ENCODE measurements at places on chromosomes 4 and X.

GRCh38 chrX:103637604-103638338 is 9.0 kb downstream of the TCEAL1 start:
- DNase-seq, result no peak

GRCh38 chrX:106999002-106999975 is 723 bp downstream of the MORC4 start:
- peak; percentile 80 for DNase-seq

GRCh38 chr4:159395693-159396092 is 292.8 kb downstream of the RAPGEF2 start:
- no peak for DNase-seq

DNA sequence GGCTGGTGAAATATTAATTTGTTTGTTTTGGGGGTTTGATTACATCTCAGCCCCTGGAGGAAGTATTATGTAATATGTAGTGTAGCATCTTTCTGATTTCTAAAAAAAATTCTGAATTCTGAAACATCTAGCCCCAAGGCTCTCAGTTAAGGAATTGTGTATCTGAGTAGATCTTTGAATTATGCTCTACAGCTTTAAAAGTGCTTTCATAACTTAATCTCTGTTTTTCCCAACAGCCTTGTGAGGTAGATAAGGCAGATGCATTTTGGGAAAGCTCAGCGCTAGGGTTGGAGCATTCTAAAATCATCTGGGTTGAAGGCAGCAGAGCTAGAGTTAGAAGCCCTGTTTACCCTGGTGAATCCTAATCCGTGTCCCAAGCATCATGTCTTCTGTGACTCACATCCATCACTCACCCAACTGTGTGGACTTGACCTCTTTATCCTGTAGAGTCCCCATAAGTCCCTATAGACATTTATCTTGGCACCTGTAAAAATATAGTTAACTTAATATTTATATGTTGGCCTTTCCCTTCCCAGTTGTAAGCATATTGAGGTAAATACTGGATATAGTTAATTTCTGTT is 49.8 kb downstream of the FNIP2 start:
- no peak for DNase-seq

- DNase-seq, result no peak
Observed at GRCh38 chr4:121717680-121718237, 21.0 kb upstream of the ANXA5 start.

GRCh38 chrX:19515615-19516105 is 352 bp upstream of the MAP3K15 start:
- DNase-seq, result peak; percentile 8

Measured in HAP-1 (cell line).